ENCODE measurements at places on chromosomes 4 and X.

GRCh38 chr4:15482842-15483241, 13.2 kb downstream of the CC2D2A start:
- no peak for DNase-seq

GRCh38 chr4:185754961-185755360, 57.0 kb downstream of the SORBS2 start:
- DNase-seq = no peak

DNA sequence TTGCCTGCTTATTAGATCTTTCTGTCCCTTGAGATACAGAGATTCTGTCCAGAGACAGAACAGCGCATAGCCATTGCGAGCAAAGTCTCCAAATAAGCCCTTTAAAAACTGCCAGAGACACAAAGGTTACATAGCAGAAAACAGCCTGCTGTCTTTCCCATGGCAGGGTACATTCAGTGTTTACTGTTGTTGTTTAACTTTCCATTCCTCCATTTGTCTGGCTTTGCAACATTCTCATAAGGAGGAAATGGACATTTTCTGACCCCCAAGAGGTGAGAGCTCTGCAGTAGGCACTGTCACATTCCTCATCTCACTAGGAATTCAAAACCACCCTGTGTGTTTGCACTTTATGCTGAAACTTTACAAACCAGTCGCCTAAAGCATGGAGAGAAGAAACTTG, 48.3 kb downstream of the PDE5A start:
- DNase-seq = no peak

DNA sequence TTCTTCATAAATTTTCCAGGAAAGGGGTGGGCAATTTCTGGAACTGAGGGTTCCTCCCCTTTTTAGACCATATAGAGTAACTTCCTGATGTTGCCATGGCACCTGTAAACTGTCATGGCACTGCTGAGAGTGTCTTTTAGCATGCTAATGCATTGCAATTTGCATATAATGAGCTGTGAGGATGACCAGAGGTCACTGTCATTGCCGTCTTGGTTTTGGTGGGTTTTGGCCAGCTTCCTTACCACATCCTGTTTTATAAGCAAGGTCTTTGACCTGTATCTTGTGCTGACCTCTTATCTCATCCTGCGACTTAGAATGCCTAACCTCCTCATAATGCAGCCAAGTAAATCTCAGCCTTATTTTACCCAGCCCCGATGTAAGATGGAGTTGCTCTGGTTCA, 577.8 kb downstream of the NLGN4X start:
- no peak for DNase-seq

DNA sequence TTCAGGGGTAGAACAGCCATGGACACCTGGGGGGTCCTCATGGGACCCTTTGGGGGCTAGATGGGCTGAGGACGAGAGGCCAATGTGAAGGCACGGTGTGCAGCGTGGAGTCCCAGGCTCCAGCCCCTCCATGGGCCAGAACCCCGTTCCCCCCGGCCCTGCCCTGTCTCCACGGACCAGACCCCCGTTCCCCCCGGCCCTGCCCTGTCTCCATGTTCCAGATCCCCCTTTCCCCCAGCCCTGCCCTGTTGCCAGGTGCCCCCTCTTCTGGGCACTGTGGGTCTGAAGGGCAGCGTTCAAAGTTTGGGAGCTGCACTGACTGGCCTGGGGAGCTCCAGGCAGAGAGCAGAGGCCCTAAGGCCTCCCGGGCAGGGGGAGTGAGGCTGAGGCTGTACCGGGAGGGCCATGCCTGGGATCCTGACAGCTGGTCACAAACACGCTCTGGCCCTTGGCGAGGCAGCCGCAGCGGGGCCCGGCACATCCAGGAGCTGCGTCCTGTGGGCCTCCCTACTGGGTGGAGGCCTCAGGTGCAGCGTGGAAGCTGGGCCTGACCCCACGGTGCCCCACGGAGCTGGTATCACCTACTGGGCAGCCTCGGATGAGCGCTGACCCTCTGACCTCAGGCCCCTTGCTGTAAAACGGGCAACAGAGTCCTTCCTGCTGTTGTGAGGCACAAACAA, 8.9 kb downstream of the DGKQ start:
- no peak for DNase-seq

DNA sequence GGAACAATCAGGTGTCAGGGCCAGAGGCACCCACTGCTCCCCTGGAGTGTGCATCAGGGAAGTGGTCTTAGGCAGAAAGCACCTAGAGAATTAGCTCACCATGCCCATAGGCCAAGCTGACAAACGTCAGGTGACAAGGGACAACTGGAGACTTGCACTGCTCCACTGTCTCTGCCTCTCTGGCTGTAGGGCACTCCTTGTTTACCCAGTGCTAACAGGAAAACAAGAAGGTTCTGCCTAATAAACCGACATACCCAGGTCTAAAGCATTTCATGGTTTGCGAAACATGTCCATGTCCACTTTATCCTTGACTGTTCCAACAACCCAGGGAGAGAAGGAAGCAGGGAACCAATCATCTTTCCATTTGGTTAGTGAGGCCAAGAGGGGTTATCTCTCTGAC, 92.5 kb upstream of the MAMLD1 start:
- no peak for DNase-seq

DNA sequence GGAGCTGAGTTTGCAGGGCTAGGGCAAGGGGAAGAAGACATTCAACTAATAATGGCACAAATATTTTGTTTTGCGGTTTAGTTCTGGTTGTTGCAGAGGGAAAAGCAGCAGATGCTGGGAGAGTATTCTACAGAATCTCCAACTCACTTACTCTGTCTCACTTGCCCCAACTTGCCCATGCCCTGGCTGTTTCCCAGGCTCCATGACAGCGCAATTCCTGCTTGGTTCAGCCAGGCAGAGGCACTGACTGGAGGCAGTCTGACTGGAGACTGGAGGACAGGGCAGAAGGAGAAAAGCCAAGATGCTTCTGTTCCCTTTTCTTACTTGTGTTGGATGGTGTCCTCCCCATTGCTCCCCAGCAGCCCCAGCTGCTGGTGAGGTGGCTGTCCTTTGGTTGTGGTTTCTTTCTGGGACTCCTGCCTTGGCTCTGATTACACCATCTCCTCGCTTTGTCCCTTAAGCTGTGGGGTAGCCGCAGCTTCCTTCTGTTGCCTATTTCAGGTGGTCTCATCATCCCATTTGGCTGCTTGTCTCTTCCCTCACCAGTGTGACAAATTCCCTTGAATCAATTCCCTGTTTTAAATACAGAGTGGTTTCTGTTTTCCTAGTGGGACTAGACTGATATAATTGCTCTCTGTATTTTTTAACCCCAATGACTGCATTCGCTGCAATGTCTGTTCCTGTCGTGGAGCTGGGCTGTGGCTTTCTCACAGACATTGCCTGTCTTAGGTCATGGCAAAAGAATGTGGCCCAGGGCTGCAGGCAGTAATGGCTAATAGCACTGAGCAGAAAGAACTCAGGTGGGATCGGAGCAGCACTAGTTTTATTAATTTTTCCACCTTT, 24.2 kb upstream of the RASL11B start:
- DNase-seq = no peak

- DNase-seq = no peak
Observed at GRCh38 chr4:134691915-134692314, 490.3 kb upstream of the PABPC4L start.

DNA sequence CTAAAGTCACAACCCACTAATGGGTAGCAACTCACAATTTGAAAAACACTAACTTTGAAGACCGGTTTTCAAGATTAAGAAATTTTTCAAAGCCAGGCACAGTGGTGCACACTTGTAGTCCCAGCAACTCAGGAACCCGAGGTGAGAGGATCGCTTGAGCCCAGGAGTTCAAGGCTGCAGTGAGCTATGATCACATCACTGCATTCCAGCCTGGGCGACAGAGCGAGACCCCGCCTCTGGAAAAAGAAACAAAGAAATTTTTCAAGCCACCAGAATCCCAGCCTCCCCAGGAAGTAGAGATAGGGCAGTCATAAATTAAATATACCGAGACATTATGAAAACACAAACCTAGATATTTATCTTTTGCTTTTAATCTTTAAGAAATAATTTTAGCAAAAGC, 13.0 kb downstream of the SMARCA1 start:
- no peak for DNase-seq

DNA sequence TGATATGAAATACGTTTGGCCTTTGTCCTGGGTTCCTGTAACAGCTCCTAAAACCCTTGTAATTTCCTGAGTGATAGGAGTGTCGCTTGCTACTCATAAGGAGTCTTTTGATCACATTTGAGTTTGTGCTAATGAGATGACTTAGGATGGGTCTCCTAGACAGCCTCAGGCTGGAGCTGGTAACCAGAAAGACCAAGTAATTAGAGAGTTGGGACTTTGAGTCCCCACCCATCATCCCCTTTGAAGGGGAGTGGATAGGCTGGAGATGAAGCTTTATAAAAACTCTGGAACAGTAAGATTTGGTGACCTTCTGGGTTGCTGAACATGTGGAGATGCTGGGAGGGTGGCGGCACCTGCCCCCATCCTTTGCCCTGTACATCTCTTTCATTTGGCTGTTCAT, 2.9 kb downstream of the SEC24B start:
- no peak for DNase-seq

GRCh38 chr4:38490753-38491446, 173.1 kb upstream of the KLF3 start:
- no peak for DNase-seq

DNA sequence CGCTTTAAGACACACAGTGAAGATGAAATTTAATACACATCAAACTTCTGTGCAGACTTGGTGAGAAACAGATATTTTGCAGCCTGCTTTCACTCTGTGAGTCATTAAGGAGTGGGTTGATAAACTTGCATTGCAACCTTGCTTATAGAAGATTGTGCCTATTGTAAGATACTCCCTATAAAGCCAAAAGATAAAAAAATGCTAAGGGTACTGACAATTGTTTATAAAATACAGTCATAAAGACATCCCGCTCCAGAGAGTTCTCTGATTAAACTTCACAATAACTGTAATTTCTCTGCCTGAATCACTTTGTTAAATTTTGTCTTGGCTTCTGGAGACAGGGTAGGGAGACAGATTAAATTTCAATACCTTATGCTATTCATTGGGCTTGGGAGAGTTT, 49.1 kb downstream of the GALNT7 start:
- no peak for DNase-seq

DNA sequence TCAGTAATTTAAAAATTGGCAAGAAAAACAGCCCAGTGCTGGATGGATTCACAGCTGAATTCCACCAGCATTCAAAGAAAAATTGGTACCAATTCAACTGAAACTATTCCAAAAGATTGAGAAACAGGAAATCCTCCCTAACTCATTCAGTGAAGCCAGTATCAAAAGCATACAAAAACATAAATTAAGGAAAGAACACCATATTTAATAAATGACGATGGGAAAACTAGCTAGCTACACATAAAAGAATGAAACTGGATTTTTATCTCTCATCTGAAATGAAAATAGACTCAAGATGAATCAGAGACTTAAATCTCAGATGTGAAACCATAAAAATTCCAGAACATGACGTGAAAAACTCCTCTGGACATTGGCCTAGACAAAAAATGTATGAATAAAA, 516.8 kb upstream of the SPANXN1 start:
- DNase-seq = no peak

DNA sequence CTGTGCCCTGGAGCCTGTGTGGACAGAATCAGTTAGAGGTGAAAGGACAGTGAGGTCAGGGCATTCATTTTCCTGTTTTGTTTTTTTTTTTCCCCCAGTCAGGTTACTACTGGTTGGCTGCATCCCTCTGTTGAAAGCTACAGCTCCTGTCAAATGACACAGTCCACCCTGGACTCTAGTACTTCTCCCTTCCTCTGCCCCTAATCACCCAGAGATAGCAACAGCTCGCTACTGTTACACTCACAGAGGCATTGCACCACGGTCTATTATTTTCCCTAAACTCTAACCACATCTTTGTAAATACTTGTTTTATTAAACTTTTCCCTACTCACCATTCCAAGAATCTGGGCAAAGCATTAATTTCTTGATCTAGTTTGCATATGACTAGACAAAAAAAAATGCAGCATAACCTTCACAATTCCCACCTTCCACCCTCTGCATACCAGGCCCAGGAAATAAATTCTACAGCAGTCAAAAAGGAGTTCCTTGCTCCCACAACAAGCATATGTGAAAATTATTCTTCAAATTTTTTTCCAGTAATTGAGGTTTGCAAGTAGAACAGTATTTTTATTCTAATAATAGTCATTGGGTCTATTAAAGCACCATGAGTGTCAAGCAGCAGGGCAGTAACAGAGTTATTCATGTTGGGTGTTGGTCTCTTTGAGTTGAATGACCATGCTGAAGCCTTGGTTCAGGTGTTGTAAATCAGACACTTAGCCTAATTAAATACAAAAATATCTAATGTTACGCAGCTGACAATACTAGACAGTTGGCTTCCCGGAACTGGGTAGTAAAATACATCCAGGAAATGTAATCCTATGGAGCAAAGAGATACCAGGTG, 329.2 kb downstream of the INPP4B start:
- no peak for DNase-seq

GRCh38 chr4:55170462-55170861, 45.1 kb upstream of the KDR start:
- no peak for DNase-seq

- DNase-seq = no peak
Observed at GRCh38 chr4:38184404-38184803, 224.2 kb downstream of the PTTG2 start.

GRCh38 chr4:46404981-46405380, 15.1 kb upstream of the GABRA2 start:
- DNase-seq = no peak

DNA sequence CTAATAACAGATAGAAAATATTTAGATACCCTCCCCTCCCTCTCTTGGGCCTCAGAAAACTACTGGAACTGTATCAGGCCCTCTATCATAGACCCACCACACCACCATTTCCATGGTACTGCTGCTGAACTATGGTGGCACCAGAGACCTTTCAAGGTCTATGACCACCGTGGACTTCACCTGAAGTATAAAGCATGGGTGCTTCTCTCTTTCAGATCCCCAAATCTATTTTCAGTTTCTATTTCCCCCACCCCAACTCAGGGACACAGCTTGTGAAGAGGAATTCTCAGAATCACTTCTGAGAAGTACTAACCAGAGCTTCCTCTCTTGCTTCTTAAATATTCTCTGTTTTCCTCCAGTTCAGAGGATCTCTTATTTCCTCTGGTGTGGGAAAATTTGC, 840.8 kb upstream of the HTR2C start:
- no peak for DNase-seq

GRCh38 chrX:150688911-150689451, 4.2 kb upstream of the MTMR1 start:
- no peak for DNase-seq

GRCh38 chrX:68895778-68896177, 67.0 kb downstream of the EFNB1 start:
- no peak for DNase-seq

- no peak for DNase-seq
Observed at GRCh38 chrX:155577682-155578081, 35.1 kb downstream of the TMLHE start.

- no peak for DNase-seq
Observed at GRCh38 chr4:56728512-56728911, 47.4 kb upstream of the HOPX start.

- DNase-seq = no peak
Observed at GRCh38 chrX:148588649-148589310, 88.4 kb downstream of the AFF2 start.

Data from cerebellum (tissue), 4 donors.